ENCODE measurements at places on chromosomes 6 and 20.
A peak's percentile ranks its signal among the peaks of the same experiment; 100 is the strongest.

DNA sequence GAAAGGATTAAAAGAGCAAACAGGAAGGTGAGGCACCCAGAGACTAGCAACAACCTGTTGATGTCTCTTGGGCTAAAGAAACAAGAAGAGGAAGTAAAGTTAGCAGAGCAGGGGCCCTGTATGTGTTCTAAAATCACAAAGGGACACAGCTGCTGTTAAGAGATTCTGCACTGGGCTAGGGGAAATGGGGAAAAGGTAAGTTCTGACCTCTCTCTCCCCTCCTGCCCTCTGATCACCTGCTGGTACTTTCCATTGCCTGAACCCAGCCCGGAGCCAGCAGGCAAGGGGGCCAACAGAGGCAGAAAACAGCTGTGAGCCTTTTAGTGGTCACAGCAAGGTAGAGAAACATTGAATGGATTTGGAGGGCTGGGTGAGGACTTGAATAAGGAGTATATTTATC, 13.5 kb upstream of the CNR1 start:
- no peak for DNase-seq

GRCh38 chr20:19322061-19322985, 109.9 kb downstream of the SLC24A3 start:
- DNase-seq, result no peak

DNA sequence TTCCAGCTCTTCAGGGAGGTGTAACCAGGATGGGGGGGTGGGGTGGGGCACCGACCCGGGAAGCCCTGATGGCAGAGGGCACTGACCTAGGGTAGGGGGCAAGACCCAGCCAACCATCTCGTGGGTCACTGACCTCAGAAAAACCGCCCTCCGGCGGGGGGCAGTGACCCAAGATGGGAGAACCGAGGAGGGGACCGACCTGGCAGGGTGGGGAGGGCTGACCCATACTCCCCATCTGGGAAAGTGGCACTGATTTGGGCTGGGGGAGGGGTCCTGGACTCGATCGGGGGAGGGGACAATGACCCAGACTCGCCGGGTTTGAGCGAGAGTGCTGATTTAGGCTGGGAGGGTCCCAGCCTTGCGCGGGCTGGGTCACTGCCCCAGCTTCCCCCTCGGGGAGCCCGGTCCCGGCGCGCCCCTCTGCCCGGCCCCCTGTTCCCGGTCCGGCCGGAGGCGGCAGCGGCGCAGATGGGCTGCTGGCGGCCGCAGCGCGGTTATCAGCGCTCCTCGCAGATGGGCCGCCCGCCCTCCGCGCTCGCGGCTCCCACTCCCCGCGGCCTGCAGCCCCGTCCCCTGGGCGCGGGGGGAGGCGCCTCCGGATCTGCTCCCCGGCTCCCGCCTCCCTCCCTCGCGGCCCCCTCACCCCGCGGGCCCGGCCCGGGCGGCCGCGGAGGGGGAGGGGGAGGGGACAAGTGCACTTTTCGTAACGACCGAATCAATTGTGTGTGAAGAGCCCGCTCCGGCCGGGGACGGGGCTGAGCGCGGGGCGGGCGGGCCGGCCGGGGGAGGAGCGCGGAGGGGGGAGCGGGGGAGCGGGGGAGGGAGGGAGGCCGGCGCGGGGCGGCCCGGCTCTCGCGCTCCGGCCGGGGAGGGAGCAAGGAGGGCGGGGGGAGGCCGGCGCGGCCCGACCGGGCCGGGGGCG, 2.2 kb downstream of the NOL4L start:
- DNase-seq, result peak; percentile 65

- no peak for DNase-seq
Observed at GRCh38 chr6:125279961-125280360, 21.8 kb downstream of the HDDC2 start.

DNA sequence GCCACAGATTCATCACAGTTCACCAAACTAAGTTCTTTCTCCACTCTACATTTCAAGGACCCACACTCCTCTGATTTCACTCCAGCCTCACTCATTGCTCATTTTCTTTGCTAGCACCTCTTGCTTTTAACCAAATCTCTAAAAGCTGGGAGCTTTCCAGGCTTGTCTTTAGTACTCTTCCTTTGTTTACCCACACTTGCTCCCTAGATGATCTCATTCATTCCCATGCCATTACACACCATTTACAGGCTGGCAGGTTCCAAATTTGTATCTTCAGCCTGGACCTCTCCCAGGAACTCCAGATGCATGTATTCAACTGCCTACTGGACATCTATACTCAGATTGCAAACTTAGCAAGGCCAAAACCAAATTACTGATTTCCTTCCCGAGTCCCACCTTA, 5.3 kb upstream of the GUCA1B start:
- DNase-seq, result no peak

GRCh38 chr6:25991785-25992412, 29.3 kb downstream of the TRIM38 start:
- peak; percentile 47 for DNase-seq

DNA sequence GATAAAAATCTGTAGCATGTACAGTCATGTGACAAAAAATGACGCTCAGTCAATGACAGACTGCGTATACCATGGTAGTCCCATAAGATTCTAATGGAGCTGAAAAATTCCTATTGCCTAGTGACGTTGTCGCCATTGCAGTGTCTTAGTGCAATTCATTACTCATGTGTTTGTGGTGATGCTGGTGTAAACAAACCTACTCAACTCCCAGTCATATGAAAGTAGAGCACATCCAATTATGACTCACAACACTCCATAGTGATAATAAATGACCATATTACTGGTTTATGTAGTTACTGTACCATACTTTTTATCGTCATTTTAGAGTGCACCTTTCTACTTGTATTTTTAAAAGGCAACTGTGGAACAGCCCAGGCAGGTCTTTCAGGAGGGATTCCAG, 45.0 kb downstream of the TFAP2A start:
- DNase-seq, result no peak

- DNase-seq, result no peak
Observed at GRCh38 chr6:119280668-119281067, 68.9 kb downstream of the MAN1A1 start.

- no peak for DNase-seq
Observed at GRCh38 chr6:64288351-64288750, 652.7 kb downstream of the PHF3 start.

DNA sequence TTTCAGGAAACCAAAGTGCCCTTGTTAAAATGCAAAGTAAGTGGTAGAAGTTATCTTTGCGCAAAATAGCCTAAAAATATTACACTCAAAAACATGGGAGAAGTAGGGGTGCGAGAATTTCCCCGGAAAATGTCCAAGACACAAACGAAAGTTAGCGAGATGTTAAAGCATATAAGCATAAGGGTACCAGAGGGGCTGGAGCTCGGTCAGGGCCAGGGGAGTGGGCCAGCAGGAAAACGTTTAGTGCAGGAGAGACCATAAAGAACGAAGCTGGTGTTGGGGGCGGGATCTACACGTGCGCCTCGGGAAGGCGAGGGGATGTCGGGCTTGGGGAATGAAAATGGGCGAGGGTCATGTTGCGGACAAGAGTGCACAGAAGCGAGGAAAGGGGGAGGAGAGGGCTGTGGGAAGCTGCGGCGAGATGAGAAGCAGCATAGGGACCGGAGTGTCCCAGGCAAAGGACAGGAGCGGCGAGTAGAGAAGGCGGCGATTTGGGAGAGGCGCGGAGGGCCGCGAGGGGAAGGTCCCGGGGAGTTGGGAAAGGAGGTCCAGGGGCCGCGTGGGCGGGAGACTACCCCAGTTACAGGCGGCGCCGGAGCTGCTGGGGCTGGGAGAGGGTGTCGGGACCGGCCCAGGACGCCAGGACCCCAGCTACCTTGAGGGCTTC, 600 bp downstream of the XPO5 start:
- DNase-seq, result peak; percentile 35

DNA sequence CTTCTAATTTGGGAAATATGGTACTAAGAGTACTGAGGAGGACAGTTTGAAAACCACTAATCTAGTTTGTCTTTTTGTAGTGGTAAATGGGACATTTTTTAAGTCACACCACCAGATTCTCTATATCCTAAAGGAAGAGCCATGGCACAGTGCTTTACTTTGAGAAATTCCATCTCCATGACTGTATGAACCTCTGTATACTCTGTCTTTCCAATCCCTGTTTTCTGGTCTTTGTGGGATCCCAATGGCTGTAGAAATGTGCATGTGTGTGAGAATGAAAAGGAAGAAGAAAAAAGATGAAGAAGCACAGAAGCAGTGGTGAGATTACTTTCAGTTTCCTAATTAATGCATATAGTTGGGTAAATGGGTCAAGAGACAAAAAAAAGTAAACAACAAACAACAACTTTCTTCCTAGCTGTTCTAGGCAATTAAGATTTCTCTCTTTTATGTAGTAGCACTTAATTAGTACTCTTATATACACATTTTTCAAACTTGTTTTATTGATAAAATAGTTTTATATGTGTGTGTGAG, 141.2 kb upstream of the HCRTR2 start:
- DNase-seq, result no peak

- DNase-seq, result no peak
Observed at GRCh38 chr20:17647391-17648314, 34.4 kb downstream of the RRBP1 start.

DNA sequence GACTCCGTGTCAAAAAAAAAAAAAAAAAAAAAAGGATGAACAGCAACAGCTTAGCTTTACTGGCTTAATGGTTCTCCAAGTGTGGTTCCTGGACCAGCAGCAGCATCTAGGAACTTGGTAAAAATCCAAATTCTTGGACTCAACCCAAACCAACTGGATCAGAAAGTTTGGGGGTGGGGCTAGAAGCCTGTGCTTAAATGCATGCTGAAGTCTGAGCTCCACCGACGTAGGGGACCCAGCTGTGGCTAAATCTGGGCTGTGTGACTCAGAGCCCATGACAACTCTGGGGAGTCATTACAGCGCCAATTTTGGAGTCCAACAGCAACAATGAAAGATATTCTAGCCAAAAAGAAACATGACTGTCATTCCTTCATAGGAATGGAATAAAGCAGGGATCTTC, 13.6 kb upstream of the CHD6 start:
- DNase-seq, result no peak

DNA sequence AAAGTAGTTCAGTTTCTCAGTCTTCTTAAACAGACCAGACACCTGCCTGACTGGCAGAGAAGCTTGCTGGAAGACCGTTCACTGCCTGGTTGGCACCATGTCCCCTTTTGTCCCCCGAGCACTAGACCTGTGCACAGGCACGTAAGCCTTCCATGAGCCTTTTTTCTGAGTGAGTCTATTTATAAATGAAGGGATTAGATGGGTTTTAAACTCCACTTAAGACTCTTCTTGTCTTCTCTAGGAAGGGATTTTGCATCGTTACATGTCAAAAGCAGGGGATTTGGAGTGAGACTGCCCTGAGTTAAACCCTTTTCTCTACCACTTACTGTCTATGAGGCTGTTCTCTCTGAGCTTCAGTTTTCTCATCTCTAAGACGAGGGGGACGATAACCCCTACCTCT, 37.6 kb downstream of the STK35 start:
- DNase-seq, result no peak

DNA sequence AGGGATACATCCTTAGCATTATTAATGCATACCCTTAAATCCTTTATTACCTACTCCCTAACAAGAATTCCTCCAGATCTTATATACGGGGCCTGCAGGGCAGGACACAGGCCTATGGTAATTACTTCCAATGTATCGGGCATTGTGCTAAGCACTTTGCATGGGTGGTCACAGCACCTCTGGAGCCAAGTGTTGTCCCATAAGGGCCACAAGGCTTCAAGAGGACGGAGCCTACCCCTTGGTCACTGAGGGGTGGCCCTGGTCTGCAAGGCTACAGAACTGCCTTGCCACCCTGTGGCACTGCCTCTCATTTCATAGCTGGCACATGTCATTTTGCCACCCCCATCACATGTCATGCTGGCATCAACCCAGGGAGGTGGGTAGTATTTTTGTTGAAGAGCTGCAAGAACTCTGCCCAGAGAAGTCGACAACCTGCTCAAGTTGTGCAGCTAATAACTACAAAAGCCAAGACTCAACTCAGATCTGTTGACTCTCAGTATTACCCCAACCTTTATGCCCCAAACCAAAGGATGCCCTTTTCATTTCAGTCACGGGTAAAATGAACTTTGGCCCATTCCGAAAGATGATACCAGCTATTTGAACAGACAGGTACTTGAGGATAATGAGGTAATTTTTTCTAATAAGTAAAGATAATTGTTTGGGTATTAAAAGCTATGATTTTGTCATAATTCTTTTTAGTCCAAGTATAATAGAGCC, 144.1 kb upstream of the AKAP12 start:
- no peak for DNase-seq

GRCh38 chr6:113558431-113558830, 298.7 kb upstream of the MARCKS start:
- DNase-seq, result no peak
